ENCODE measurements at places on chromosomes 11 and 22. TPM values are rescaled to one million over a fixed set of nuclear protein-coding genes. Genes with fewer than 3 reads are reported as not detected.
A peak's percentile ranks its signal among the peaks of the same experiment; 100 is the strongest.

DNA sequence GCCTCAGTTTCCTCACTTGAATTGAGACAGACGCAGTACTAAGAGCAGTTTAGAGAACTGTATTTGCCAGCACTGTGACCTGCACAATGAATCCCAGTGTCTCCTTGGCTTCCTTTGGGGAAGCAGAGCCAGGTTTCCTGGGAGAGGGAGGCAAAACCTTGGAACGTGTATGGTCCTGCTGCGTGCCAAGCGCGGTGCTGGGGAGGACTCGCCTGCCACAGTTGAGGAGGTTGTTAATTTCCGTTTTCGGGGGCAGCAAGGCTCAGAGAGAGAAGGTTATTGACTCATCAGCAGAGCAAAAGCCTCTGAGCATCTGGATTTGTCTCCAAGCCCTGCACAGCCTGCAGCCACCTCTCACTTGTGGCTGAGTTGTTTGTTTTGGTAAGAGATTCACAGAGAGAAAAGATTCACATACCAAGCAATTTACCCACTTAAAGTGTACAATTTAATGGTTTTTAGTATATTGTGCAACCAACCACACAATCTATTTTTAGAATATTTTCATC, 10.8 kb downstream of the SYT12 start:
- DNase-seq, result peak; percentile 96

DNA sequence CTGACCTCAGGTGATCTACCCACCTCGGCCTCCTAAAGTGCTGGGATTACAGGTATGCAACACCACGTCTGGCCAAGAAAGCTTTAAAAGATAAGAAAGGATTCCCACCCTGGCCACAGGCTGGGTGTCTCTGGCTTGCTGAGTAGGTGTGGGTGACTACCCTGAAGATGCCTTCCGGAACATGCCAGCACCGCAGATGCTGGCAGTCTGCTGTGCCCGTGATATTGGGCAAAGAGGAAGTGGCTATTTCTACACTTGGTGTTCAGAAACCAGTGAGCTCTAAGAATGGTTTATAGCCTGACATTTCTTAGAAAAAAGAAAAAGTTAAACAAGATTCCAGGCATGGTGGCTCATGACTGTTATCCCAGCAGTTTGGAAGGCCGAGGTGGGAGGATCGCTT, 6.1 kb downstream of the MRPL11 start:
- no peak for DNase-seq

Gene GAS2L1
- total RNA-seq, result 4.0 TPM

Gene MMP11
- 1.4 TPM for total RNA-seq

Gene LAYN
- total RNA-seq, result 34.3 TPM

Gene VWCE
- total RNA-seq, result 0.35 TPM

Data from H4 (cell line).